ENCODE measurements at places on chromosomes 3 and 15.

DNA sequence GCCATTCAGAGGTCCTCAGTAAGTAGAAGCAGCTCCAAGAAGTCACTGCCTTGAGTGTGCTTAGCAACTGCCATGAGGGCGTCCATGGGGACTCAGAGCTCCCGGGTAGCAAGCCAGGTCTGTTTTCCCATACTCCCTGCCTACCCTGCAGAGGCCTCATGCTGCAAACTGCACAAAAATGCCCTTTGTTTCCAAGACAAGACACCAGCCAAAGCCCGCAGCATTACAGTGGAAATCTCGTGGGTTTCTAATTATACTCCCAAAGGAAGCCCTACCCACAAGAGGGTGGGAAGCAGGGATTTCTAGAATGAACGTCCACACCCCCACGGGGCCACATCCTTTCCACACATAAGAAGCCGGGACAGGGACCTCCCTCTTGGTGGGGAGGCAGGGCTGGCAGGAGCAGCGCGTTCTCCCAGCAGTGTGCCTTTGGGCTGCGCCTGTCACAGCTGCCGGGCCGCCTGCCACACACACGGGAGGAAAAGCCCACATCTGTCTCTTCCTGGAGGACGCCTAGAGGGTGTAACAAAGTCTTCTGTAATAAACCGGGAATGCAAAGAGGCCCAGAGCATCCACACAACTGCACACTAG lies 31.1 kb downstream of the FAM174B start:
- no peak for DNase-seq

DNA sequence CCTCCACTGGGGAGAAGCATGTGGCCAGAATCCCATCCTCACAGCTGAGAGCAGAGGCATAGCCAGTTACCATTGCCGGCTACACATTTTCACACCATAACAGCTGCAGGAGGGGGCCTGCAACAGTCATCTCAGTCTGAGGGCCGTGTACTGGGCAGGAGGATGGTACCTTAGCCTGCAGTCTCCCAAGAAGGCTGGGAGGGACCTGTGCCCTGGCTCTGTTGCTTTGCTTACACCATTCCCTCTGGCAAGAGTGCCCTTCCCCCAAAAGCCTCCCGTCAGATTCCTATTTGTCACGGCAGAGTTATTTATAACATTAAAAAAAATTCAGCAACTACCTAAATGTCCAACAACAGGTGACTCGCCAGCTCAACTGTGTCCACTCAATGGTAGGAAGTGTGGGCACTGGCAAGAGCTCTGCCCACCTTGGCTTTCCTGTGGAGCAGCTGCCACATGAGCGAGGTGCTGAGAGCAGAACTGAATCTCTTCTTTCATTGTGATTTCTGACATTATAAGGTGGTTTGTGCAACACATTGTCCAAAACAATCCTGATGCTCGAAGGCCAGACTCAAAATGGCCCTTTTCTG lies 4.4 kb downstream of the CAMKV start:
- DNase-seq, result no peak

- DNase-seq, result peak; percentile 62
Measured at GRCh38 chr3:72123908-72124441, 339.0 kb upstream of the PROK2 start.

DNA sequence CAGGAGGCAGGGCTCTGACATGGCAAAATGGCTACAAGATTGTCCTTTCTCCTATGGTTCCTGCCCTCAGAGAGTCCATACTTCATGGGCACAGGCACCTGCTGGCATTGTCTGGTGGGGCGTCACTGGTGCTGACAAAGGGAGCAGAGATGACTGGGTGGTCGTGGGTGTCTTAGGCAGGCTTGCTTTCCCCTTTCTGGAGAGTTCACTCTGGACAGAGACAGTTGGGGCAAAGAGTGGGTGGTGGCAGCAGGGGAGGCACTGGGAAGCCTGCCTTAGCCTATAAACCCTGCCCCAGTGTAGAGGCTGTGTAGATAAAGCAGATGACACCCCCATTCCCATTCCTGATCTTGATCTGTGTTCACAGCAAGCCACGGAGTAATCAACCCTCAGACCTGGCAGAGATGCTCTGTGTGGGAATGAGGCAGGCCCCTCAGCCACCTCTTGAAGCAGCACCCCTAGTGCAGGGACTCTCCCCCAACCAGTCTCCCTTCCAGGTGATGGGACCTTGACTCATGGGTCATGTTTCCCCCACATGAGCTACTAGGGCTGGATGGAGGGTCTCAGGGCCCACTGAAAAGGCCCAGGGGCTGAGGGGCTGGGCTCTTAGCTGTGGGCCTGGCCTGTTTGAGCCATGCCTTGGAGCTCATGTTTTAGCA lies 20.7 kb upstream of the DOCK3 start:
- no peak for DNase-seq

GRCh38 chr15:93049914-93050578 lies 39.0 kb downstream of the RGMA start:
- DNase-seq, result no peak

GRCh38 chr3:115835946-115836345 lies 212.6 kb downstream of the GAP43 start:
- no peak for DNase-seq

GRCh38 chr3:157763644-157764043 lies 260.4 kb upstream of the VEPH1 start:
- no peak for DNase-seq
